Activated T-cell treated with anti-CD3 and anti-CD28 coated beads, Interleukin-2, amount 50 U/mL, for 72 hours (primary cell): ENCODE measurements at places on chromosomes 1 and 21. TPM values are rescaled to one million over a fixed set of nuclear protein-coding genes. Genes with fewer than 3 reads are reported as not detected.
A peak's percentile ranks its signal among the peaks of the same experiment; 100 is the strongest.

DNA sequence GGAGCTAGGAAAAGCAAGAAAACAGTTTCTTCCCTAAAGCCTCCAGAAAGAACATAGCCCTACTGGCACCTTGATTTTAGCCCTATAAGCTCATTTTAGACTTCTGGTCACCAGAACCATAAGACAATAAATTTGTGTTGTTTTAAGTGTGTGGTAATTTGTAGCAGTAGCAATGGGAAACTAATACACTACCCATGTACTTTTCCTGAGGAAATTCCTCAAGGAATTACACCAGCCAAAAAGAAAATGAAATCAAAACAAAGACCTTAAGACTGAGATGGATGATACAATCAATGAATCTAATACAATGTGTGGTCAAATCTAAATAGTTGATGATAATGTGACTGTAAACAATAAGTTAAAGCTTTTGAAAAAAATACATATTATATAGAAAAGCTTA is 11.8 kb downstream of the VAMP4 start:
- H3K36me3 ChIP-seq, result peaks cover 27% of the 10 kb centered on the region
- H3K4me1 ChIP-seq, result peaks cover 15% of the 10 kb centered on the region
- H3K27me3 ChIP-seq, result no peaks in the 10 kb centered on the region
- H3K27ac ChIP-seq, result no peak overlapping the region

- no peaks in the 10 kb centered on the region for H3K27me3 ChIP-seq
- H3K4me1 ChIP-seq, result no peaks in the 10 kb centered on the region
- DNase-seq, result no peak
These were observed 94.2 kb downstream of the PLXNA2 start for GRCh38 chr1:208149776-208150514.

DNA sequence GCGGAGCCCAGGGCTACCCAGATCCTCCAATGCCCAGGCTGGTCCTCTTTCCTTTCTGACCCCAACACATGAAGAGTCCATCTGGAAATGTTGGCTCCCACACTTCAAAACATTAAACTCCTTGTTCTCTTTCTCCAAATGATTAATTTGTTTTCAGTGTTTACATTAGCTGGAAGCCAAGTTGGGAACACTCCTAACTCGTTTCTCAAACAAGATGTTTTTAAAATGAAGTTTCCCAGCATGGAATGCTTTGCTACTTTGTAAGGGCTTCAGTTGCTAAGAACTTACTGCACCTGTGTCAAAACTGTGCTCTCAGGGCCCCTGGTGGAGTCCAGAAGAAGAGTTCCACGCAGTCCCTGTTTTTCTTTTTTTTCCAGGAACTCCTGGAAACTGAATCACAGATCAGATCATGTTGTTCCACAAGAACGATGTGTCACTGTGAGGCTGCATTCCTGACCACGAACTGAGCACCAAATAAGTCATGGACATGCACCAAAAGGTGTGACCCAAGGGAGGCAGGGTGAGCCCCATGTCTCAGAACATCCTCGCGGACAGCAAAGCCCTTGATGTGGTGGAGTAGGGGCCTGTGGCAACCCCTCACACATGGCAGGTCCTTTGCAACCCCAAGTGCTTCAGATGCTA is 257.3 kb downstream of the KCNJ6 start:
- no peak for DNase-seq
- H3K27ac ChIP-seq, result no peak overlapping the region
- no peak overlapping the region for H3K4me3 ChIP-seq
- H3K4me1 ChIP-seq, result peaks cover 5% of the 10 kb centered on the region
- peaks cover 11% of the 10 kb centered on the region for H3K27me3 ChIP-seq
- H3K36me3 ChIP-seq, result no peaks in the 10 kb centered on the region

- H3K4me3 ChIP-seq, result no peak overlapping the region
- no peaks in the 10 kb centered on the region for H3K27me3 ChIP-seq
- H3K36me3 ChIP-seq, result peaks cover 3% of the 10 kb centered on the region
- peak overlapping the region; percentile 79 for H3K27ac ChIP-seq
- peaks cover 91% of the 10 kb centered on the region for H3K4me1 ChIP-seq
These were observed 58.1 kb downstream of the CAPZB start for GRCh38 chr1:19427087-19427781.

DNA sequence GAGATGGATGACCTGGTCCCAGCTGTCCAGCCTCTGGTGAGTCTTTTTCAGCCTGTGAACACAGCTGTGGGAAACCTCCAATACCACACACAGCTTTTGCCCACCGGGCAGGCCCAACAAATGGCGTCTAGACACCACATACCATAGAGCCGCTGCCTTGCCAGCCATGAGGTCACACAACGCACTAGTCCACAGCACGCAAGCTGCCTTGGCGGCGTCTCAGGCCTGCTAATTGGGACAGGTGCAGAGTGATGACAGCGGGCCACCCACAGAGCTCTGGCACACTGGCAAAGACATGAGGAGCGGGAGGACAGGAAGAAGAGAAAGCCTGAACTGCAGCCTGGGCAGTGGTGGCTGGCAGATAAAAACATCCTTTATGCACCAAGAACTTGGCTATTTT is 125.5 kb downstream of the ADAMTS1 start:
- H3K36me3 ChIP-seq, result no peaks in the 10 kb centered on the region
- no peak for DNase-seq
- no peak overlapping the region for H3K27ac ChIP-seq
- no peaks in the 10 kb centered on the region for H3K27me3 ChIP-seq
- H3K4me1 ChIP-seq, result peaks cover 4% of the 10 kb centered on the region
- H3K4me3 ChIP-seq, result no peak overlapping the region

GRCh38 chr1:28323720-28324119 is 5.1 kb upstream of the MED18 start:
- H3K36me3 ChIP-seq, result peaks cover 2% of the 10 kb centered on the region
- H3K4me1 ChIP-seq, result peaks cover 21% of the 10 kb centered on the region
- no peak for DNase-seq
- H3K4me3 ChIP-seq, result no peak overlapping the region
- H3K27me3 ChIP-seq, result no peaks in the 10 kb centered on the region

- H3K36me3 ChIP-seq, result no peaks in the 10 kb centered on the region
- H3K4me1 ChIP-seq, result peaks cover 28% of the 10 kb centered on the region
- DNase-seq, result no peak
- no peaks in the 10 kb centered on the region for H3K27me3 ChIP-seq
These were observed 188.6 kb downstream of the EIF4G3 start for GRCh38 chr1:20987831-20988825.

GRCh38 chr1:45014321-45015028 is 2.4 kb downstream of the UROD start:
- H3K27me3 ChIP-seq, result no peaks in the 10 kb centered on the region
- DNase-seq, result peak; percentile 82
- H3K27ac ChIP-seq, result peak overlapping the region; percentile 60
- peak overlapping the region; percentile 25 for H3K4me3 ChIP-seq

- H3K27me3 ChIP-seq, result no peaks in the 10 kb centered on the region
- H3K4me3 ChIP-seq, result no peak overlapping the region
- H3K36me3 ChIP-seq, result no peaks in the 10 kb centered on the region
- no peak for DNase-seq
- H3K4me1 ChIP-seq, result no peaks in the 10 kb centered on the region
- no peak overlapping the region for H3K27ac ChIP-seq
These were observed 92.0 kb upstream of the HAO2 start for GRCh38 chr1:119276558-119276957.

- no peak overlapping the region for H3K4me3 ChIP-seq
- no peak for DNase-seq
- H3K27me3 ChIP-seq, result no peaks in the 10 kb centered on the region
- H3K27ac ChIP-seq, result no peak overlapping the region
These were observed 120.6 kb downstream of the TRIM33 start for GRCh38 chr1:114390361-114390760.

DNA sequence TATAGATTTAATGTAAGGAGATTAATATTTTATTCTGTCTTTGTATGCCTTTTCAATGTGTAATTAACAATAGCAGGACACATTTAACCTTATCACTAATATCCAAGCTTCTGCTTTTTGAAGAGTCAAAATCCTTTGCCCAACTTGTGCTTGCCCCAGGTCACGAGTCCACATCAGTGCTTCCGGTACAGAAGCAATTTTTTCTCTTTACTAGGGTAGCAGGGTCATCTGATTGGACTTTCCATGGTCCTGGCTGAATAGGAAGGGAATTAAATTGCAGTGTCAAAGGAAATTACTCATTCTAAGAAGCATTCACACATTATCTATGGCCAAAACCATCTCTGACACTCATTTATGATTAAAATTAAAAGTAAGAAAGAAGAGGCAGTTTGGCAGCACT is 460.5 kb upstream of the ADGRL2 start:
- no peak for DNase-seq
- no peaks in the 10 kb centered on the region for H3K27me3 ChIP-seq
- no peaks in the 10 kb centered on the region for H3K4me1 ChIP-seq
- no peak overlapping the region for H3K27ac ChIP-seq
- H3K36me3 ChIP-seq, result no peaks in the 10 kb centered on the region
- no peak overlapping the region for H3K4me3 ChIP-seq

- no peak overlapping the region for H3K4me3 ChIP-seq
- no peak for DNase-seq
- peaks cover 14% of the 10 kb centered on the region for H3K27me3 ChIP-seq
- no peak overlapping the region for H3K27ac ChIP-seq
- H3K36me3 ChIP-seq, result no peaks in the 10 kb centered on the region
- H3K4me1 ChIP-seq, result no peaks in the 10 kb centered on the region
These were observed 255.3 kb downstream of the FOXD2 start for GRCh38 chr1:47693115-47693514.

- no peak overlapping the region for H3K27ac ChIP-seq
- DNase-seq, result peak; percentile 14
- no peaks in the 10 kb centered on the region for H3K36me3 ChIP-seq
- no peaks in the 10 kb centered on the region for H3K4me1 ChIP-seq
- H3K4me3 ChIP-seq, result no peak overlapping the region
These were observed 19.8 kb downstream of the LRRC38 start for GRCh38 chr1:13494025-13494424.

GRCh38 chr1:183957216-183957830 is 80.2 kb downstream of the COLGALT2 start:
- no peak overlapping the region for H3K4me3 ChIP-seq
- H3K36me3 ChIP-seq, result no peaks in the 10 kb centered on the region
- H3K27ac ChIP-seq, result peak overlapping the region; percentile 91
- H3K27me3 ChIP-seq, result no peaks in the 10 kb centered on the region
- no peak for DNase-seq

- peaks cover 75% of the 10 kb centered on the region for H3K4me1 ChIP-seq
- H3K4me3 ChIP-seq, result peak overlapping the region; percentile 90
- no peaks in the 10 kb centered on the region for H3K27me3 ChIP-seq
- peaks cover 12% of the 10 kb centered on the region for H3K36me3 ChIP-seq
- no peak for DNase-seq
These were observed 4.1 kb downstream of the TAGLN2 start for GRCh38 chr1:159921251-159921650.

GRCh38 chr1:154097873-154098272 is 57.0 kb downstream of the NUP210L start:
- DNase-seq, result no peak
- no peaks in the 10 kb centered on the region for H3K27me3 ChIP-seq
- H3K27ac ChIP-seq, result no peak overlapping the region
- no peaks in the 10 kb centered on the region for H3K36me3 ChIP-seq
- H3K4me3 ChIP-seq, result no peak overlapping the region

- H3K27me3 ChIP-seq, result no peaks in the 10 kb centered on the region
- peak; percentile 74 for DNase-seq
- H3K4me3 ChIP-seq, result peak overlapping the region; percentile 81
- H3K27ac ChIP-seq, result peak overlapping the region; percentile 93
These were observed 3.2 kb upstream of the THEMIS2 start for GRCh38 chr1:27868932-27869718.

GRCh38 chr21:45632637-45633251 is 10.8 kb upstream of the PCBP3 start:
- H3K36me3 ChIP-seq, result no peaks in the 10 kb centered on the region
- H3K27ac ChIP-seq, result no peak overlapping the region
- H3K4me3 ChIP-seq, result no peak overlapping the region
- no peak for DNase-seq

DNA sequence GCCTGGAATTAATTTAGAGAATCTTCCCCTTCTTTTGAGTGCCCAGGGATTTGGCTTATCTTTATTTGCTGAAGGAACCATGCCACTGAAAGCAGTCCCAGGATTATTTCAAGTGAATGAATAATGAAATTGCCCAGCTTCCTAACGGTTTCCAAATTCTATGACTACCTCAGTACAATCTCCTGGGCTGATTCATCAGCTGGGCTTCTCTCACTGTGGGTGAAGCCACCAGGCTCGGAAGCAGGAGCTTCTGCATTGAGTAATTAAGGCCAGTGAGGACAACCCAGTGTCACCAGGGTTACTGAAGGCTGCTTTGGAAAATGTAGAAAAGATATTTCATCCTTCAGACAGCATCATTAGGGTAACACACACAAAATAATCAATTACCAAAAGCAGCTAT is 169.8 kb downstream of the DAB1 start:
- H3K4me1 ChIP-seq, result no peaks in the 10 kb centered on the region
- H3K27me3 ChIP-seq, result no peaks in the 10 kb centered on the region
- no peak overlapping the region for H3K4me3 ChIP-seq

DNA sequence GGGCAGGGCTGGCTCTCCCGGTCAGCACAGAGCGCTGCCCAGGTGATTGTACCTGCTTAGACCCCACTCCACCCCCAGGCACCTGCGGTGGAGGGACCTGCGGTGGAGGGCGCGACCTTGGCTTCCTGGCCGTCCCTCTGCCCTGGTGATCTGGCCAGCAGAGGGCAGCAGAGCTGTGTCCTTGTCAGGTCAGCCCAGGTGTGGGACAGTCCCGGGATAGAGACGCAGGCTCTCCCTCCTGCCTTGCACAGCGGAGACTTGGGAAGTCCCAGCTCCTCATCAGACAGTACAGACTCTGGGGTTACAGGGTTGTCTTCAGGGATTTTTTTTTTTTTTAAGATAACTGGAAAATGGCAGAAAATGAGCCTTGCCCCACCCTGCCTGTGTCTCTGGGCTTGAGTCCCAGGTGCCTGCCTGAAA is 10.0 kb downstream of the SLX9 start:
- H3K4me1 ChIP-seq, result peaks cover 6% of the 10 kb centered on the region
- H3K27me3 ChIP-seq, result no peaks in the 10 kb centered on the region
- no peak overlapping the region for H3K4me3 ChIP-seq
- no peak overlapping the region for H3K27ac ChIP-seq

DNA sequence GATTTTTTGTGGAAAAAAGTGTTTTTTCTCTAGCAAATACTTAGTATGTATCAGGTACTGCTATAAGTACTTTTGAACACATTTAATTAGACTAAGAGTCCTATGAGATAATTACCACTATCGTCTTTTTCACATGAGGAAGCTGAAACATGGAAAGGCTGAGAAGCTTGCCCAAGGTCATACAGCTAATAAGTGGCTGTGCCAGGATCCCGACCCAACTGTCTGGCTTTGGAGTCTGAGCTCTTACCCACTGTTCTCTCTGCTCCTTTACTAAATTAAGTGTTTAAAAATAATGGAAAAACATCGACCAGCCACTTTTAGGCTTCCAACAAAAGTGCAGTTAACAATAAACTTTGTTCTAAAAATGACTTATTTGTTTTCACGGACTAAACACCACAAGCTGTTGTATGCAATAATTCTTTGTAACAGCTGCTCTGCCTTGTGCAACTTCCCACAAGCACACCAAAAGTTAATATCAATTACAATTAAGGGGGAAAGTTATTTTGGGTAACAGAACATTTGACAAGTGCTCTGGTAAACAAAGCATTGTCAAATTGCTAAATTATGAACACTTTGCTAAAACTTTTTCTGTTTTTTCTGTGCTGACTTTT is 75.7 kb downstream of the CRB1 start:
- H3K27ac ChIP-seq, result no peak overlapping the region
- no peaks in the 10 kb centered on the region for H3K36me3 ChIP-seq
- DNase-seq, result no peak

Gene UBE4B
- total RNA-seq, result 25.6 TPM

Gene MMEL1
- 1.9 TPM for total RNA-seq

Gene RSBN1
- 18.4 TPM for total RNA-seq

Gene TNFRSF1B
- total RNA-seq, result 130 TPM

Gene CYP4A22
- total RNA-seq, result not detected

Gene TSPEAR
- not detected for total RNA-seq

Gene C1orf210
- total RNA-seq, result not detected

Gene G0S2
- total RNA-seq, result 25.9 TPM

Gene FH
- 62.0 TPM for total RNA-seq
